Stimulated activated CD8-positive, alpha-beta memory T cell treated with anti-CD3 and anti-CD28 coated beads, Interleukin-12 subunit alpha, Interleukin-12 subunit beta, amount 100 ng/mL, for 4 hours (primary cell): ENCODE measurements at places on chromosomes 6 and 20.

- DNase-seq = no peak
Measured at GRCh38 chr20:47818466-47818865, 33.2 kb upstream of the SULF2 start.

DNA sequence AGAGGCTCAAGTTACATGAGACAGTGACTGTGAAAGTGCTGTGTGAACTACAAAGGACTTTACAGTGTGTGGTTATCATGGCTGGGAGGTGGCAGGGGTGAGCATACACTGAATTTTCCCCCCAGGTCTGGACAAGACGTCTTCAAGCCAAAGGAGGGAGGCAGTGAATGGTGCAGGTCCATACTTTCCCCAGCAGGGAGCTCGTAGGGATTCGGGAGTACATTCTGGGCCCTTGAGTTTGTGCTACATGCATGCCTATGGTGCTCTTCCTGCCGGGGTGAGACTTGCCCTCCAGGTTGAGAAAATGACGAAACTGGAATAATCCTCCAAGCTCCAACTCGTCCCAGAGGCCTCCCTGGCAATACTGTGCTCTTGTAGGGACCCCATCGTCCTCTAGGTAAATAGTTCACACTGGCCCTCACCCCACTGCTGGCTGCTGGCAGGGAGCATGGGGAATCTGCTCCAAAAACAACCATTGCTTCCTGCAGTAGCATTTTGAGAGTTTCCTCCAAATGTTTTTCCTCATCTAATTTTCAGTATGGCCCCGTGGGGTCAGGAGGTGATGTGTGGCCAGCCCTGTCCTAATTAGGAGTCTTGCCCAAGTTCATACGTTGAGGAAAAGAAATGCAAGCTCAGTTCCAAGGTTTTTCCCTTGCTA, 57.6 kb downstream of the ZNF831 start:
- no peak for DNase-seq

DNA sequence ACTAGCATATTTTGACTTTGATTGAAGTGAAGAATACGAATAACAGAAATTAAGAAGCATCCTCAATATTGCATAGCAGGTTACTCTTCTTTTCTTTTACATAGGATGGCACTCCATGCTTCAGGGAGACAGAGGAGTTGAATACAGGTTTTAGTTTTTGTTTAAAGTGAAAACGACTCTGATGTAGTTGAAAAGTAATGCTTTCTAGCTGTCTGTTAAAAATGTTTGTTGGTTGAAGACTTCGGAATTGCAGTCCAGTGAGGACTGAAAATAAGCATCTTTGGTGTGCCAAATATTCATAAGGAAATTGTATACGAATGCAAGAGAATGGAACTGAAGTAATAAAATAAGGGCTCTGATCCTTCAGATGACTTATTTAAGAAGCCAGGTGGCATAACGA, 618 bp upstream of the SLC16A10 start:
- DNase-seq = no peak

DNA sequence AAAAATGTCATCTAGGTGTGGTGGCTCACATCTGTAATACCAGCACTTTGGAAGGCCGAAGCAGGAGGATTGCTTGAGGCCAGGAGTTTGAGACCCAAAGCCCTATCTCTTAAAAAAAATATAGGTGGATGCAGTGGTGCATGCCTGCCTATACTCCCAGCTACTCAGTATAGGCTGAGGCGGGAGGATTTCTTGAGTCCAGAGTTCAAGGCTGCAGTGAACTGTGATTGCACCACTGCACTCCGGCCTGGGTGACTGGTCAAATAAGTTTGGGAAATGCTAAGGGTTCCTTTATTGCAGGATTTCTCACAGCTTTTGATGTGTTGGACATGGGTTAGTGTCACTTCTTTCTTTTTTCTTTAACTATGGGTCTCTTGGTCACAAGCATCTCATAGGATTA, 261.3 kb downstream of the PLCB1 start:
- no peak for DNase-seq

GRCh38 chr6:149316740-149317643, 520 bp upstream of the TAB2 start:
- DNase-seq = peak; percentile 81

DNA sequence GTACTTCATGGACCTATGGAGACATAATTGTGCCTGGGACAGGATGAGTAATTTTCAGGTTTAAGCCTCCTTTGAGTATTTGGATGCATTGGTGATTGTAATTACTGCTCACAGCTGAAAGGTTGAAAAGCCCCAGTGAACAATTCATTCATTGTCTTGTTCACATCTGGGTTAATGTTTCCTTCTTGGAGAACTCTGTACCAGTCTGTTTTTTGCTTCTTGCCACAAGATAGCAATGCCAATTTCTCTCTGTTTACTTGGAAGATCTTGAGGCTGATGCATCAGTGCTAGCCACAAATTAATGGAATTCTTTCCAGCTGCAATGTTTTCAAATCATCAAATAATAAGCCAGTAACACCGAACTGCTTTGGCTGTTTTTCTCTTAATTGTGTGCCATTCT, 207.8 kb downstream of the BMP2 start:
- DNase-seq = no peak

- DNase-seq = no peak
Measured at GRCh38 chr6:15452182-15452941, 206.5 kb downstream of the JARID2 start.

DNA sequence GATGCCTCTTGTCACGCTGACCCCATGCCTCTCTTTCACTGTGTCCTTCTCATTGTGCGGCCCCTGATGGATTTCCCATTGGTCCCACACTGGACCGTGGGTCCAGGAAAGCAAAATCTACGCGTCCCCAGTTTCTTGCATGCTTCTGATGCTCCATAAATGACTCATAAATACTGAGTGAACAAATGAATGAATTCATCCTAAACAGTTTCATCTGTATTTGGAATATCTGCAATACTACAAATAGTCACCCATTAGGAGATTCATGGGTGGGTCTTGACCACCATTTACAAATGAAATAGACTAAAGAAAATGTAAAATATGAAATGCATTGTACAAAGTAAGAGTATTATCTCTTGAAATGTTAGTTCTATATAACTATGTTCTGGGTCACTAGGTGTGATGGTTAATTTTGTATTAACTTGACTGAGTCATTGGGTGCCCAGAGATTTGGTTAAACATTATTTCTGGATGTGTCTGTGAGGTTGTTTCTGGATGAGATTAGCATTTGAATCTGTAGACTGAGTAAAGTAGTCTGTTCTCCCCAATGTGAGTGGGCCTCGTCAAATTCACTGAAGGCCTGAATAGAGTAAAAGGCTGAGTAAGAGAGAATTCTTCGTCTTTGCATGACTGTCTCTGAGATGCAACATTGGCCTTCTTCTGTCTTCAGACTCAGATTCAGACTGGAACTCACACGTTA, 448.7 kb downstream of the PREX1 start:
- no peak for DNase-seq
